K562 (cell line): ENCODE measurements at places on chromosomes 7 and 10. TPM values are rescaled to one million over a fixed set of nuclear protein-coding genes. Genes with fewer than 3 reads are reported as not detected.

Gene LHFPL3
- total RNA-seq = not detected in 2 replicates

Gene SLC26A3
- 0.86 and 1.1 TPM in 2 replicates for total RNA-seq

Gene ASB10
- total RNA-seq = not detected in 2 replicates

Gene ABCC2
- 0.11 and 0.34 TPM in 2 replicates for total RNA-seq

Gene STEAP1B
- total RNA-seq = 22.0 and 24.4 TPM in 2 replicates

Gene MYL10
- total RNA-seq = not detected in 2 replicates

Gene SCIN
- 9.7 and 10.6 TPM in 2 replicates for total RNA-seq

DNA sequence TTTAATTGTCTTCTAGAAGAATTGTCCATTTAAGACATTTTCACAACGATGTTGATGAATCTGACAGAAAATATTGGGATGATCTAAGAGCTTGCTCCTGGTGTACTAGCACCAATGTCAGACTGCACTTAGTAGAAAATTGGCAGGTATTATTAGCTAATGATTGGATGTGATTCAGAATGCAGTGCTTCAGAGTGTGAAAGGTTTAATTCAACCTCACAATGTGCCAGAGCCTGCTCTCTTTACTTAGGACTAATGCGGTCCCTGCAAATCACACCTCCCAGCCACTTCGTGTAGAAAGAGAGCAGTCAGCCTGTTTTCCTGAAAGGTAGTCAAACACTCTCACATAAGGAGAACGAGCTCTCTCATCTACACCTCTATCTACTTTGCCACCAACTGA, 197.5 kb downstream of the ZNF438 start:
- no peak for DNase-seq

DNA sequence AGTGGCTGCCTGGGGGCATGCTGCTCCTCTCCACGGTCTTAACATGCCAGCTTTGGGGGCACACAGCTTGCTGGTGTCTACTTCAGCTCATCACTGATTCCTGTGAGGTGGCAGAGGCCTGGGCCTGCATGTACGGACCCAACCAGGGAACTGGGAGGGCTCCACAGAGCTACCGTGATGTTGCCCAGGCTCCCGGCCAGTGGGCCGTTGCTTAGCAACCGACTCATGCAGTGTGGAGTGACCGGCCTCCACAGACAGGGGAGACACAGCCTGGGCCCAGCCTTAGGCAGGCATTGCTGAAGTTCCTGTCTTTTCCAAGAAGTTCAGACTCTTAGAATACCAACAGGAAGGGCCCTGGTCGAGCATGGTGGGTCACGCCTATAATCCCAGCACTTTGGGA, 25.8 kb upstream of the SH2B2 start:
- no peak for DNase-seq

DNA sequence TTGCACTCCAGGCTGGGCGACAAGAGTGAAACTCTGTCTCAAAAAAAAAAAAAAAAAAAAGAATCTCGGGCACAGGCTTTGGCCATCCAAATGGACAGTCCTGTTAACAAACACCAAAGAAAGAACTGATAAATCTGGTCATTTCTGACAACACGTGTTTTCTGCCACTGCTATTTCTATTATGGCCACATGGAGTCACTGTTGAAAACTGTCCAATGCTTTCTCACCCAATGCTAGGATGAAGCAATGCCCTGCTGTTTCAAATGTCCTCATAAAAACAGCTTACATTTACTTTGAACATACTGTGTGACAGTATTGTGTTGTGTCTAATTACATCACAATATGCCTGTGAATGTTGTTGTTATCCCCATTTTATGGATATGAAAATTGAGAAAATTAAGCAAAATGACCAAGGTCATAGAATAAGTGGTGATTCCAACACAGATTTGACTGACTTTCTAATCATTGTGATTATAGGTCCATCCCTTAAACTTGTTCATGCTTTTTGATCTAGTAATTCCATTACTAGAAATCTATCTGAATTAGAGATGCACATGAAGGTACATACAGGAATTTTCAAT, 19.9 kb upstream of the MAP3K8 start:
- DNase-seq = peak; percentile 68

- no peak for DNase-seq
These were observed 36.5 kb downstream of the RPA3 start for GRCh38 chr7:7681936-7682329.

DNA sequence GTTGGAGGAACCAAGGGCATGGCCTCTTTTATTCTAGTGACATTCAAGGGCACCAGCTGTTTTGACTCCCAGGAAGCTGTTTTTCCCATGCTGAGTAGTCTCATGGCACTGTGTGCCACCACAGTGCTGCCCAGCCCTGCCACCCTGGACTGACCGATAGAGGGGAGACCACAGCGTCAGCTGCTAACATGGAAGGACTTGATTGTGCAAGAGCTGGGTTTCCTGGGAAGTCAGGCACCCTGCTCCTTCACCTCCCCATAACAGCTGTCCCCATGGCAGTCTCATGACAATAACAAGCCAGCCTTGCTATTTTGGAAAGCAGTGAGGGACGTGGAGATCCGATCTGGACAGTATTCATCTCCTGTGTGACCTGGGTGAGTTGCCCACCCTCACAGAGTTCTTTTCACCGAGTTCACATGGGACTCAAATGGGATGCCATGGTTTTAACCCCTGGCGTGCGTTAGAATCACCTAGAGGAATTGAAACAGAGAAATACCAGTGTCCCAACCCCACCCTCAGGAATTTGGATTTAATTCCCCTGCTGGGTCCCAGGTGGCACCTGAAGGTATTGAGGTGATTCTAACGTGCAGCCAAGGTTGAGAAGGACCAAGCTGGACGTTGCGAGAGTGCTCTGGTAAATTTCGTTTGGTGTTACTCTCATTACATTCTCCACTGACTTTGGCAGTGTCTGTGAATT, 174.8 kb downstream of the CELF2 start:
- DNase-seq = no peak

DNA sequence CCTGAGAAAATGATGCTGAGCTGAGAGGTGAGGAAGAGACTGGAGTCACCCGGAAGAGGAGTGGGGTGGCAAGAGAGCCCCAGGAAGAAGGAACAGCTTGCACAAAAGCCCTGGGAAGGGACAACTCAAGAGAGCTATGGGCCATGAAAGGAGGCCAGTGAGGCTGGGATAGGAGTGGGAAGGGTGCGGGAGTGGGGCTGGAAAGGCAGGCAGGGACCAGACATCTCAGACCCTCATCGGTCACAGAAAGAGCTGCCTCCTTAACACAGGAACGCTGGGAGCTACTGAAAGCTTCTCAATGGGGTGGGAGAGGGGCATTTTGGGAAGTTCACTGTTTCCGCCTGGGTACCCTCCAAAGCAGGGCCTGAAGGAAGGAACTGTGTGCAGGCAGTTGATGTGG, 122.0 kb upstream of the UNC5B start:
- peak; percentile 5 for DNase-seq

DNA sequence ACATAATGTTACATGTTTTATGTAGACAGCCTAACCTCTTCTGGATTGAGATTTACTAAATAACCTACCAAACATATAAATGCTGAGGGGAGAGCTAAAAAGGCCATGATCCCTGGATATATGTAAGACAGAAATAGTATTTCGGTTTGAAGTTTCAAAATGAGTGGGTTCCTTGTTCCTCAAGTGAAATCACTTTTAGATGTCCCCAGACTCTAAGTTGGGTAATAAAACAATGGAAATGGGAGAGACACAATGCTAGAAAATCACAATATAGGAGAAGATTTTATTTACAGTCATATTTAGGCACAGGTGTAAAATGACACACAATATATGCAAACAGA, 56.5 kb downstream of the SHTN1 start:
- DNase-seq = no peak

- no peak for DNase-seq
These were observed 31.5 kb upstream of the OR9A4 start for GRCh38 chr7:141884539-141885225.

- no peak for DNase-seq
These were observed 28.4 kb upstream of the CDHR3 start for GRCh38 chr7:105934572-105935185.

DNA sequence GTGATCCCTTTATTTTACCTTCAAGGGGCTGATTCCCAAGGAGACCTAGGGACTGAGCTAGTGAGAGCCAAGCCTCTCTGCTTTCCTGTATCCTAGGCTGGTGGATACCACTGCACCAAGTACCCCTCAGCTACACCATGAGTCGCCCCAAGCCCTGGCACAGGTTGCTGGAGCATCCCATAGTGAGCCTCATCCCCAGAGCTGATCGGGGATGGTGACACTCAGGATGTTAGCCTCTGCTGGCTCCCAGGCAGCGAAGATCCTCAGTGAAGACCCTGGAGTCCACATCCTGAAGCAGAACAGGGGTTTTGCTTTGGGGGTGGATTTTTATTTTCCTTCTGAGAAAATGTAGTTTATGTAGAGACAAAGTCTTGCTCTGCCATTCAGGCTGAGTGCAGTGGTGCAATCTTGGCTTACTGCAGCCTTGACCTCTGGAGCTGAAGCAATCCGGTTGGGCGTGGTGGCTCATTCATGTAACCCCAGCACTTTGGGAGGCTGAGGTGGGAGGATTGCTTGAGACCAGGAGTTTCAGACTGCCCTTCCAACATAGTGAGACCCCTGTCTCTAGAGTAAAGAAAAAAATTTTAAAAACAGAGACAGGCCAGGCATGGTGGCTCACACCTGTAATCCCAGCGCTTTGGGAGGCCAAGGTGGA, 12.5 kb upstream of the ZNF212 start:
- DNase-seq = no peak
